IPS-NIHi11 (cell line): ENCODE measurements at places on chromosomes 11 and 22.
A peak's percentile ranks its signal among the peaks of the same experiment; 100 is the strongest.

DNA sequence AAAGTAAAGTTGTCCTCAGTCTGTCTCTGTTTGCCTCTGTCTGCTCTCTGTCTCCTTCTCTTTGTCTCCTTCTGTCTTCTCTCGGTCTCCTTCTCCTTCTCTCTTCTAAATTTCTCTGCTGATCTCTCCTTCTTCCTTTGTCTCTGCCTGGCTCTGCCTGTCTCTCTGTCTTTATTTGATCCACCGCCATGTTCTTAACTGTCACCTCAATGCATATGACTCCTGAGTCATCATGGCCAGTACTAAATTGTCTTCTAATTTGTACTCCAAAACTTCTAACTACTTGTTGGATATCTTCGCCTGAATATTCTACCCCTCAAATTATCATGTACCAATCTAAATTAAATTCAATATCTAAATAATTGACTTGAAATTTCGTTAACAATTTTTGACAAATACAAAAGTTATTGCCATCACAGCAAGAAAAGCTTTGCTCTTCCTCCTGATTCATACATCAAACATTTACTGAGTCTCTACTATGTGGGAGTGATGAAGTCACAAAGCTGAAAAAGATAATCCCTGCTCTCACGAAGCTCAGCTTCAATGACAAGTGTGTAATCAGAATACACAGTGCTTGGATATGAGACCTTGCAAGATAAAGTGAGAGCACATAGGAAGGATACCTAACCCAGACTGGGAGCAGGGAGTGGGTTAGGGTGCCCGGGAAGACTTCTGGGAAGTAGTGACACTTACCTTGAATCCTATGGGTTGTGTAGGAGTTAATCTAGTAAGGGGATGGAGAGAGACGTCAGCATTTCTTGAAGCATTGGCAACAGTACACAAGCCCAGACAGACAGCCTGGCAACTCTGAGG is 193.0 kb downstream of the MAML2 start:
- no peak for DNase-seq

DNA sequence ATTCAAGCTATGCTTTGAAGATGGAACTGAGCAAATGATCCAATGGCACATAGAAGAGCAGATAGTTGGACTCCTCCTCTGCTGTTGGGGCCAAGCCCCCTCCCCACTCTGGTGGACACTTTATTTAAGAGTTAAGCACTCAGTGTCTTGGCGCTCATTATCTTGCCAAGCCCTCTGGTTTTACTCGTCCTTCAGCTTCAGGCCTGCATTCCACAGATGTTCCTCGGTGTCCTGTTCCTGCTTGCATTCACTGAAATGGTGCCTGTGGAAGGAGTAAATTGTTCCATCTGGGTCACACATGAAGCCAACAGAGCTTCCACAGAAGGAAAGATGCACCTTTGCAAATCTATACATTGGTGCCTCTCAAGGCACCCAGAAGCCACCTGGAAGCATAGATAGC is 26.1 kb downstream of the MAML2 start:
- no peak for DNase-seq

GRCh38 chr11:124725719-124726105 is 14.0 kb upstream of the NRGN start:
- no peak for DNase-seq

DNA sequence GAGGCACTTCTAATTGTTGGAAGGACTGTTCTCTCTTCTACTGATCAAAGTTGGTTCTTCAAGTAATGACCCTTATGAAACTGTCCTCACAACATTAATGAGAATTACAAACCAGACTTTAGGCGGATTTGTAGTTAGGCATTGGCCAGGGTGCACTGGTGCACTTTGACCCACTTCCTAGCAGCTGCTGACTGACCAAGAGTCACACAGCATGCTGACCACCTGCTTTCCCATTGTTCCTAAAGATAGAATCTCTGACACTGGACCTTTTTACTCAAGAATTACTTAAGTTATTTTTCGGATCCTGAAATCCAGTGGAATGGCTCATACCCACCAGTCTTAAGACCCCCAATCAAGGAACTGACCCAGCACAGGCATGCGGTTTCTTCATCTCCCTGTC is 264.0 kb downstream of the ST3GAL4 start:
- no peak for DNase-seq

GRCh38 chr22:31867386-31868153 is 76.8 kb upstream of the YWHAH start:
- no peak for DNase-seq

DNA sequence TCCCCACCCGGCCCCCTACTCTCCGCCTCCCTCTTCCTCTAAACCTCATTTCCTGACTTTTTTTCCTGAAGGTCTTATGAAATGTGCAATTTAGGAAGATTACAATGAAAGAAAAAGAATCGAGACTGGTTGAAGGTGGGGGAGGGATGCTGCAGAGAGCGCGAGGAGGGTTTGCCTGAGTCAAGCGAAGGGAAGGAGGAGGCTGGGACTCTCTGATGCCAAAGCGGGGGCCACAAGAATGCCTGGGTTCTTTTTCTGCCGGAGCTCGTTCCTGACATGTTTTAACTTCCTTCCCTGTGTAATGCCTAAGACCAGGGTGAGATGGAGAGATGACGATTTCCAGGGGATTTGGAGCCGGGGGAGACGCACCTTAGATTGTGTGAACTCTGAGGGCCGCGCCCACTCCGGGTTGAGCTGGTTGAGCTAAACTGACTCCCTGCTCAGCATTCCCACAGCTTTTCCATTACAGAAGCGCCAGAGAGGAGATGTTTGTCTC is 270.5 kb upstream of the SORL1-AS1 start:
- peak; percentile 26 for DNase-seq

DNA sequence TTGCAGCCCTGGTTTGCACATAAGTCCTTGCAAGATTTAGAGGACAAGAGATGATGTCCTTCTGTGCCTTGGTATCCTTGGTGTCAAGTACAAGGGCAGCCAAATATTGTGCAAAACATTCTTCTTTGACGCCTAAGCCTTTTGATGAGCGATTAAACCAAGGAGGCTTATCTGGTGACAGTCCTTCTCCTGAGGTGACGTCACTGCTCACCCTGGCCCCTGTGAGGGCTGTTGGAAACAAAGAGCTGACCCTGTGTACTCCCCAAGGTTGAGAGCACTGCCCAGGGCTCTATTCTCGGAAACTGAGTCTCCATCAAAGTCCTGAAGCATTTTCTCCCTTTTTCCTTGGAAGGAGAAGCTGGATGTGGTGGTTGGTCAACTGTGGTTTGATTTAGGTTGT is 4.7 kb upstream of the GRAMD1B start:
- DNase-seq = no peak

DNA sequence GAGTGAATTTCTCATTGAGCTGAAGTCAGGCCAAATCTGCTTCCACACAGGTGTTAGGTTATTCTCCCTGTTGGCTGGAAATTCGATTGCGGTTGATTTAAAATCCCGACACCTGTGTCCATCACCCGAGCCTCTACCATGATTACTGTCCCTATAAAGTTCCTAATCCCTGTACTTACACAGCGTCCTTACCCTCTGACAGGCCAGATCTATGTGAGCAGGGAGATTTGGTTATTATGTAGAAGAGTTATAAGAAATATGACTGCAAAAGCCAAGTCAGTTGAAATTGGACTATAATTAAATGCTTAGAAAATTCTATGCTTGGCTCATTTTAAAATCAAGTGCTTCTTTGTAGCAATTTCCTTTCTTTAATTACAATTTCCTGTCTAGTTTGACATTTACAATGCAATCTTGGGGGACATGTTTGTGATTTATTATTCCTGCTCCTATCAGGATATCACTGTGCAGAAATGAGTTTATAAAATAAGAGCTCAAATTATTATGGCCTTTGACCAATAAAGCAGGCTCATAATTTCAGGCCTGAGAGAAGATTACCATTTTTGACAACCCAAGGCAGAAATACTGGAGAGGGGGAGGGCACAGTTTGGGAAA is 32.5 kb upstream of the LMO1 start:
- DNase-seq = no peak

- DNase-seq = no peak
Measured at GRCh38 chr22:24096758-24097115, 84.5 kb upstream of the SUSD2 start.

- no peak for DNase-seq
Measured at GRCh38 chr11:105789579-105790420, 179.9 kb downstream of the GRIA4 start.

- no peak for DNase-seq
Measured at GRCh38 chr11:69646493-69647389, 5.8 kb downstream of the CCND1 start.

- DNase-seq = no peak
Measured at GRCh38 chr11:2725368-2726300, 25.8 kb upstream of the KCNQ1OT1 start.

GRCh38 chr22:38569972-38570778 is at the start of gene DMC1:
DMC1 (minus strand) TSS chr22:38570183; CDS start chr22:38568256, 1,927 bp downstream.
- DNase-seq = peak; percentile 100

DNA sequence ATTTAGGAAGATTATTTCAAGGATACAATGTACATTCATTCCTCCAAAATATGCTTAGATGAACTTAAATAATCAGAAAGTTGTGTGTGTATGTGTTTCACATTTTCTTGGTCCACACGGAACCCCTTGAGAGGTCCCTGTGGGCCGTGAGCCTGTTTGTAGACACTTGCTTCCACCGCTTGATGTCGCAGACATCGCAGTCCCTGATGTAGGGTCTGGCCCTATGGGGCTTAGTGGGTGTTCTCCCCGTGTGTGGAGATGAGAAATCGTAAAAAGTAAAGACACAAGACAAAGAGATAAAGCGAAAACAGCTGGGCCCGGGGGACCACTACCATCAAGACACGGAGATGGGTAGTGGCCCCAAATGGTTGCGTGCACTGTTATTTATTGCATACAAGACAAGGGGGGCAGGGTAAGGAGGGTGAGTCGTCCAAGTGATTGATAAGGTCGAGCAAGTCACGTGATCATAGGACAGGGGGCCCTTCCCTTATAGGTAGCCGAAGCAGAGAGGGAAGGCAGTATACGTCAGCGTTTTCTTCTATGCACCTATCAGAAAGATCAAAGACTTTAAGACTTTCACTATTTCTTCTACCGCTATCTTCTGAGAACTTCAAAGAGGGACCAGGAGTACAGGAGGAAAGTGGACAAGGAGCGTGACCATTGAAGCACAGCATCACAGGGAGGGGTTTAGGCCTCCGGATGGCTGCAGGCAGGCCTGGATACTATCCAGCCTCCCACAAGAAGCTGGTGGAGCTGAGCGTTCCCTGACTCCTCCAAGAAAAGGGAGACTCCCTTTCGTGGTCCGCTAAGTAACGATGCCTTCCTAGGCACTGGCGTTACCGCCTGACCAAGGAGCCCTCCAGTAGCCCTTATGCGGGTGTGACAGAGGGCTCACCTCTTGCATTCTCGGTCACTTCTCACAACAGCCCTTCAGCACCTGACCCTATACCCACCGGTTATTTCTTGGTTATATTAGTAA is 1.2 kb upstream of the APOBEC3C start:
- no peak for DNase-seq

- DNase-seq = no peak
Measured at GRCh38 chr22:45270095-45271020, 14.4 kb upstream of the UPK3A start.

GRCh38 chr11:133064152-133064877 is 468.0 kb downstream of the OPCML start:
- peak; percentile 87 for DNase-seq

DNA sequence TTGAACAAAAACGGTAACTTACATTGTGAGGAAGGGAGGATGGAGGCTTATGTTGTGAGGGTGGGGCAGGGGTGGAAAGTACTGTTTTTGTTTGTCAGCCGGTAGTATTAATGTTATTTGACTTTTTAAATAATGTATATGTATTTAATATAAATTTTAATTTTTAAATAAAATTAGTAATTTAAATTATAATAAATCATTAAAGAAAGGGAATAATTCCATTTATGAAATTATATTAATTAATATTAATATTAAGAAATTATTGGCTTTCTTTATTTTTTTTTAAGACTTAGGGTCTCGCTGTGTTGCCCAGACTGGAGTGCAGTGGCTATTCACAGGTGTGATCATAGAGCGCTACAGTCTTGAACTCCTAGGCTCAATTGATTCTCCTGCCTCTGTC is 24.0 kb upstream of the TNRC6B start:
- DNase-seq = no peak

GRCh38 chr11:83493917-83494316 is 207.8 kb upstream of the CCDC90B start:
- DNase-seq = no peak
